ENCODE measurements at places on chromosomes 11 and 22. TPM values are rescaled to one million over a fixed set of nuclear protein-coding genes. Genes with fewer than 3 reads are reported as not detected.

CARD18 gene
- total RNA-seq = not detected

- DNase-seq = peak; percentile 56
Observed at GRCh38 chr22:46971099-46971763, 208.8 kb downstream of the TBC1D22A start.

- no peak for DNase-seq
Observed at GRCh38 chr11:8013833-8014232, 26.7 kb downstream of the EIF3F start.

DNA sequence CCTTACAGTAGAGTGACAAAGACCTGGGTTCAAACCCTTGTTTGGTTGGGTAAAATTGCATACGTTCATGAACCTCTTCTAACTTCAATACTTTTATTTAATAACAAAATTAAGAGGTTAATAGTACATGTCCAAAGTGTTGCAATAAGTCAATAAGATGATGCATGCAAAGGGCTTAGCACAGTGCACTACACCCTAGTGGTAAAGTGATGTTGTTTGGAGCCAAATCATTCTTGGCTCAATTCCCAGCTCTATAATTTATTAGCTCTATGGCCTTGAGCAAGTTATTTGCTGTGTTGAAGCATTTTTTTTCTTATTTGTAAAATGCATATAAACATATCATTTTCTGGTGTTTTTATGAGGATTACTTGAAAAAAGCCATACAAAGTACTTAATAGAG is 945.3 kb downstream of the LRRC4C start:
- DNase-seq = no peak

GRCh38 chr11:133708547-133709051 is 136.7 kb downstream of the SPATA19 start:
- DNase-seq = no peak

KDM4E gene
- total RNA-seq = not detected

All from heart right ventricle (tissue), 16 donors.